ENCODE measurements at places on chromosomes 7 and 10. TPM values are rescaled to one million over a fixed set of nuclear protein-coding genes. Genes with fewer than 3 reads are reported as not detected.

The VWDE gene
- not detected for total RNA-seq

- peaks cover 19% of the 10 kb centered on the region for H3K4me1 ChIP-seq
- H3K36me3 ChIP-seq, result no peaks in the 10 kb centered on the region
- no peak for DNase-seq
- no peak overlapping the region for H3K4me3 ChIP-seq
- H3K27ac ChIP-seq, result no peak overlapping the region
These were observed 3.4 kb upstream of the MYL7 start for GRCh38 chr7:44144426-44144967.

The ECHDC3 gene
- total RNA-seq, result 16.0 TPM

The SLC26A3 gene
- total RNA-seq, result 8.7 TPM

The HTR7 gene
- 0.33 TPM for total RNA-seq

The HUS1 gene
- 15.3 TPM for total RNA-seq

DNA sequence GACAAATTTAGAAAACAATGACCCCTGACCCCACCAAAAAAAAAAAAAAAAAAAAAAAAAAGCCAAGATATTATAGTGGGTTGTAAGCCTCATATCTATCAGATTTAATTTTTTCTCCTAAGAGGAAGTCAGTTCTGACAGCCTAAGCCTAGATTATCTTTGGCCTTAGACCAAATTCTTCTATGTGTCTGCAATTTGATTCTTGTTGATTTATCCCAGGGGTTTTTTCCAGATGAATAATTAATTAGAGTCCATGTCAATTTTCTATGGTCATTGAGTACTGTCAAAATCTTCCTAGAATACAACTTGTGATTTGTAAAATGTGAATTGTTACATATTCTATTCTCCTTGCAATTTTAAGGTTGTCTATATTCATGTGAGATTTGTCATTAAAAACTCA is 151.6 kb upstream of the CACNA2D1 start:
- no peaks in the 10 kb centered on the region for H3K27me3 ChIP-seq
- no peak for DNase-seq
- H3K4me1 ChIP-seq, result peaks cover 3% of the 10 kb centered on the region
- H3K36me3 ChIP-seq, result no peaks in the 10 kb centered on the region

DNA sequence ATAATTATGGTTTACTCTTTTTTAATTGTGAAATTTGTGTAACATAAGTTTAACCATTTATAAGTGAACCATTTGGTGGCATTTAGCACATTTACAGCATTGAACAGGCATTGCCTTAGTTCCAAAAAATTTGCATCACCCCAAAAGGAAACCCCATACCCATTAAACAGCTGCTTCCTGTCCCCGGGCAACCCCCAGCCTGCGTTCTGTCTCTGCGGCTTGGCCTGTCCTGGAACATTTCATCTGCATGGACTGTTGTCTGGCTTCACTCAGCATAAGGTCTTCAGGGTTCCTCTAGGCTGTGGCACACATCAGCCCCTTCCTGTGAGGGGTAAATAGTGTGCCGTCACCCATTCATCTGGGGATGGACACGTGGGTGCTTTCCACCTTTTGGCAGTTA is 6.9 kb downstream of the RET start:
- no peak for DNase-seq
- H3K27me3 ChIP-seq, result no peaks in the 10 kb centered on the region
- no peak overlapping the region for H3K27ac ChIP-seq
- no peaks in the 10 kb centered on the region for H3K36me3 ChIP-seq
- H3K4me1 ChIP-seq, result no peaks in the 10 kb centered on the region

- peak; percentile 34 for DNase-seq
- H3K27me3 ChIP-seq, result no peaks in the 10 kb centered on the region
- H3K4me3 ChIP-seq, result no peak overlapping the region
- H3K36me3 ChIP-seq, result no peaks in the 10 kb centered on the region
These were observed 46.6 kb upstream of the VIPR2 start for GRCh38 chr7:159191236-159191635.

- DNase-seq, result no peak
- no peak overlapping the region for H3K4me3 ChIP-seq
- no peaks in the 10 kb centered on the region for H3K4me1 ChIP-seq
- peaks cover 19% of the 10 kb centered on the region for H3K36me3 ChIP-seq
- H3K27me3 ChIP-seq, result no peaks in the 10 kb centered on the region
These were observed 64.2 kb downstream of the CUL2 start for GRCh38 chr10:35025916-35026315.

DNA sequence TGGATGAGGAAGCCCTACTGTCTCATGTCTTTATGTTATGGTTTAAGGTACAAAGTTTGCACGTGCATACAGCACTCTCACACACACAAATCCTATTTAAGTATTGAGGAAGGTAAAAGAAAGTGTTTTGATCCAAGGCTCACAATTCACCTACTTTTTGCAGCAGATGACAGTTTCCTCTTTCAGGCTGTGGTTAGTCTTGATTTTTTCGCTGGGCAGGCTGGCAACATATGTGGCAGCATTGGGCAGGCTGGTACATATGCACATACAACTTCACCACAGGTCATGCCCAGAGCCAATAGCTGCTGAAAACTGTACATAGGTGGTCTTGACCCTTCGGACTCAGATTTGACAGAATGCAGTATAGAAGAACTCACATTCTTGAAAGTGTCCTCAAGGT is 29.1 kb upstream of the SDHAF3 start:
- H3K36me3 ChIP-seq, result no peaks in the 10 kb centered on the region
- H3K27me3 ChIP-seq, result no peaks in the 10 kb centered on the region
- H3K4me1 ChIP-seq, result no peaks in the 10 kb centered on the region
- no peak overlapping the region for H3K4me3 ChIP-seq
- no peak overlapping the region for H3K27ac ChIP-seq

The SH2B2 gene
- total RNA-seq, result 3.7 TPM

- H3K27ac ChIP-seq, result no peak overlapping the region
- no peaks in the 10 kb centered on the region for H3K4me1 ChIP-seq
- H3K27me3 ChIP-seq, result no peaks in the 10 kb centered on the region
- H3K4me3 ChIP-seq, result no peak overlapping the region
- no peak for DNase-seq
These were observed 24.3 kb downstream of the CDH23 start for GRCh38 chr10:71421075-71421434.

GRCh38 chr10:69994262-69994661 is 58.4 kb upstream of the MACROH2A2 start:
- no peak overlapping the region for H3K27ac ChIP-seq
- H3K4me1 ChIP-seq, result no peaks in the 10 kb centered on the region
- no peak for DNase-seq
- H3K36me3 ChIP-seq, result no peaks in the 10 kb centered on the region
- H3K4me3 ChIP-seq, result no peak overlapping the region
- no peaks in the 10 kb centered on the region for H3K27me3 ChIP-seq

DNA sequence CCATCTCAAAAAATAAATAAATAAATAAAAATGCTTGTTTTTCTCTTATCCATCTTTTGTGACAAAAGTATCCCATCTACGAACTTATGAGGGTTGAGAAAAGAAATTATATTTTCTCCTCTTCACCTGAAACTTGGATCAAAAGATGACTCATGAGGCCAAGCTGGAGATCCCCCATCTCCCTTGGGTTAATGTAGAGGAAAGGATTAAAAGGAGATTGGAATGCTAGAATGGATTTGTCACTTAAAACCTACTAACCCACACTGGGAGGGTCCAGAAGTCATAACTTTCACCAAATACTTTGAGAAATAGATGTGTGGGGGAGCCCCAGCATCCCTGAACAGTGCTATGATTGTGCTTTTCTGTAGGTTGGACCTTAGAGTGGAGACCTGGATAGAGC is 46.3 kb upstream of the PIK3CG start:
- no peak overlapping the region for H3K27ac ChIP-seq
- H3K4me1 ChIP-seq, result no peaks in the 10 kb centered on the region
- H3K36me3 ChIP-seq, result no peaks in the 10 kb centered on the region
- no peaks in the 10 kb centered on the region for H3K27me3 ChIP-seq
- H3K4me3 ChIP-seq, result no peak overlapping the region

- peak overlapping the region; percentile 44 for H3K4me3 ChIP-seq
- H3K4me1 ChIP-seq, result peaks cover 35% of the 10 kb centered on the region
- H3K36me3 ChIP-seq, result no peaks in the 10 kb centered on the region
- H3K27me3 ChIP-seq, result no peaks in the 10 kb centered on the region
These were observed 227.2 kb downstream of the CUX1 start for GRCh38 chr7:102044641-102044983.

The TMEM213 gene
- not detected for total RNA-seq

GRCh38 chr7:98864731-98865453 is 4.9 kb downstream of the TMEM130 start:
- H3K27ac ChIP-seq, result no peak overlapping the region
- peaks cover 10% of the 10 kb centered on the region for H3K4me1 ChIP-seq
- peaks cover 5% of the 10 kb centered on the region for H3K27me3 ChIP-seq
- no peak for DNase-seq

DNA sequence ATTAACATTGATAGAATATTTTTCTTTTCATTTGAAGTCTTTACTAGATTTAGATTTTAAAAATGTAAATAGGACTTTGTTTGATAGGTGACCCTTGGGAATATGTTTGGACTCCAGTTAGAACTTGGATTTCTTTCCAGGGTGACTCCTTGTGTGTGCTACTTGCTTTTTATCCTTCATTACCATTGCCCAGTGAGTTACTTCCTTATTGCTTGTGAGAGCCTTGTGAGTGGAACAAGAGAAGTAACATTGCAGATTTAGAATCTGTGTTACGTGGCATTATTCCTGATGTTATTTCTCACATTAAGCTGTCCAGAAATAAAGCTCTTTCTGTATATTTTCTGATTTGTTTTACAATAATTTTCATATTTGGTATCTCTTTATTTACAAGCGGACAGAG is 128.0 kb upstream of the LRGUK start:
- H3K36me3 ChIP-seq, result no peaks in the 10 kb centered on the region
- no peaks in the 10 kb centered on the region for H3K27me3 ChIP-seq
- DNase-seq, result no peak
- no peak overlapping the region for H3K27ac ChIP-seq

The CPA5 gene
- not detected for total RNA-seq
